ENCODE measurements at places on chromosomes 6 and 20.

DNA sequence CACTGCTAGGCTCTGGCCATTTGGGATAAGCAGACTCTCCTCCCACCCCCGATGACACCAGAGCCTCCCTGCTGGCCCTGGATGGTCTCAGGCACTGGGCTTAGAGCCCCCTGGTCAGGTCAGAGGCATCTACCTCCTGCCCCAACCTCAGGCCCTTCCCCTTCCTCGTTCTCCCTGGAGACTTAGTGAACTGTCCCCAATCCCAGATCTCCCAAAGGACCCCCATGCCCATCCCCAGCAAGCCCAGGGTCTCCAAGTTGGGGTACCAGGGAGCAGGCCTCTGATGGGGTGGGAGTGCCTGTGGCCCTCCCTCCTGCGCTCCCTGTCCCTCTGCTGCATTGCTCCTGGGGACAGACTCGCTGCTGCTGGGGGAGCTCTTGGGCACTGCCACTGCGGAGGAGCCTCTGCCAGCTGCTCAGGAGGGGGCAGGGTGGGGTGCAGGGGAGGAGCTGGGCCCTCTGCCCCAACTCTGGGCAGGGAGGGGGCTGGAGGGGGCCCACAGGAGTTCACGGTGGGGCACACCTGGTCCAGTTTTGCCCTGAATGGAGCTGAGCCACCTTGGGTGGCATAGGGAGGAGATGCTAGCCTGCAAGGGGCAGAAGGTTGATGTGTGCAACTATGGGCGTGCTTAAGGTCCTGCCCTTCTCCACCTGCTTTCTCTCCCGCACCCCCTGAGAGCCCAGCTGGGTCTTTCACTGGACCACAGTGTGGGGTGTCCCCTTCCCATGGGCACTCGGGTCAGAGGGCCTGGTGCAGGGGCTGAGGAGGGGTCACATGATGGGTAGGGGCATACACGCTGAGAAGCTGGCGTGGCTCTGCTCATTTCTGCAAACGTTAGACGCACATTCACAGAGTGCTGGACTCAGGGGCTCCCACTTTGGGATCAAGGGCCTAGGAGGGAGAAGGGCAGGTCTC is 40.4 kb downstream of the SPDEF start:
- no peak for DNase-seq

DNA sequence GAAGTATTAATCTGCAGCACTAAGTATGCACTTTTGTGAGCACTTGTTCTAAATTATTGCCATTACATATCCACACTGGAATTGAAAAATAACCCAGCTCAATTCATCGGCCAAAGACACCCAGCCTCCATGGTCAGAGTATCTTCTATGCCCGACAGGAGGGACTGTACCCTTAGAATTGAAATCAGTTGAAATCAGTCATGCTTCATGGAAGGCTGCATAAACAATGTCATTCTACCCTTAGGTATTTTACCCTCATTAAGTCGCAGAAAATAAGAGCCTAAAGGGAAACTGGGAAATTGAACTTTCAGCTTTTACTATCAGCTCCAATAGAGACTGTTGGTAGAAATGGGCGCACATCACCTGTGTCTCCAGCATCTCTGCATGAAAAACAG is 2.9 kb upstream of the RAMACL start:
- no peak for DNase-seq

- no peak for DNase-seq
These were observed 32.6 kb downstream of the MOCS1 start for GRCh38 chr6:39901670-39902069.

DNA sequence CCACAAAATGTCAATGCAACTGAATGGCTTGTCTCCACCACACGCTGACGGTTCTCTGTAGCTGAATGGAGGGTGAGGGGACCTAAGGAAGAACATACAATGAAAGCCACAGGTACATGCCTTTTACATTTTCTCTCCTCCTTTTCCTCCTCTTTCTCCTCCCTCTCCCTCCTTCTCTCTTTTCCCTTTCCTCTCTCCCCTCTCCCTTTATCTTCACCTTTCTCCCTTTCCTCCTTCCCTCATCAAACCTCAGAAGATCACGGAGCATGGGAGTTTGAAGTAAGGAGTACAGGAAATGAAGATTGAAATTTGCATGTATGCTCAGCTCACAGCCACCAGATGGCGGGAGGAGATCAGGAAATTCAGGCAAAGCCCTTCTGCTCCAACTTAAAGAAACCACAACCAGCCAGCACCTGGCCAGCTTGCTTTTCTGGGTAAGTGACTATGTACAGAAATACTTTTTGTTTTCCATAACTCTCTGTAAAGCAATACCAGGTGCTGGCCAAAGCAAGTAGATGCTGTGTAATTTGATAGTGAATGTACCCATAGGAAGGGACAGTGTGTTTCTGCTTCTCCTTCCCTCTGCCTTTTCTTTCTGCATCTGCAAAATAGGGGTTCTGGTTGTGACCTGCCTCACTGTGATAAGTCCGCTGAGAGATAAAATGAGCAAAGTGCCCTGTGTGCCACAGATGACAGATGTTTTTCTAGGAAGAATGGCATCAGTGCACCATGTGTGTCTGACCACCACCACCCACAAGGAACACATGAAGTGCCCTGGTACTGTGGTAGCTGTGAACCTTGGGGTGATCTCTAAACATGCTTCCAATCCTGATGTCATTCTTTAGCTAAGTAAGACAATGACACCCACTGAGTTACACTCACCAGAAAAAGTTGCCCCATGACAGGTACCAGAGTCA is 18.6 kb upstream of the FOXO3 start:
- DNase-seq, result no peak

DNA sequence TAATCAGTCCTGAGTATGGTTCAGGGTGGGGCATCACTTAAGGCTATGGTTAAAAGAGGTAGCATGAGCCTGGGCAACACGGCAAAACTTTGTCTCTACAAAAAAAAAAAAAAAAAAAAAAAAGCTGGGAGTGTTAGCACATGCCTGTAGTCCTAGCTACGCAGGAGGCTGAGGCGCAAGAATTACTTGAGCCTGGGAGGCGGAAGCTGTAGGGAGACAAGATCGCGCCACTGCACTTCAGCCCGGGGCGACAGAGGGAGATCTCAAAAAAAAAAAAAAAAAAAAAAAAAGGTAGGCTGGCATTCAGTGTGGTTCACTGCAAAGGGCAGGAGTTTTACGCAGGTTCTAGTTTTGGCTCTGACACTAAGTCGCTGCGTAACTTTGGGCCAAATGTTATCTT is 15.1 kb downstream of the ELOVL2 start:
- DNase-seq, result no peak

- DNase-seq, result no peak
These were observed 4.4 kb downstream of the LRRC73 start for GRCh38 chr6:43505718-43506117.

DNA sequence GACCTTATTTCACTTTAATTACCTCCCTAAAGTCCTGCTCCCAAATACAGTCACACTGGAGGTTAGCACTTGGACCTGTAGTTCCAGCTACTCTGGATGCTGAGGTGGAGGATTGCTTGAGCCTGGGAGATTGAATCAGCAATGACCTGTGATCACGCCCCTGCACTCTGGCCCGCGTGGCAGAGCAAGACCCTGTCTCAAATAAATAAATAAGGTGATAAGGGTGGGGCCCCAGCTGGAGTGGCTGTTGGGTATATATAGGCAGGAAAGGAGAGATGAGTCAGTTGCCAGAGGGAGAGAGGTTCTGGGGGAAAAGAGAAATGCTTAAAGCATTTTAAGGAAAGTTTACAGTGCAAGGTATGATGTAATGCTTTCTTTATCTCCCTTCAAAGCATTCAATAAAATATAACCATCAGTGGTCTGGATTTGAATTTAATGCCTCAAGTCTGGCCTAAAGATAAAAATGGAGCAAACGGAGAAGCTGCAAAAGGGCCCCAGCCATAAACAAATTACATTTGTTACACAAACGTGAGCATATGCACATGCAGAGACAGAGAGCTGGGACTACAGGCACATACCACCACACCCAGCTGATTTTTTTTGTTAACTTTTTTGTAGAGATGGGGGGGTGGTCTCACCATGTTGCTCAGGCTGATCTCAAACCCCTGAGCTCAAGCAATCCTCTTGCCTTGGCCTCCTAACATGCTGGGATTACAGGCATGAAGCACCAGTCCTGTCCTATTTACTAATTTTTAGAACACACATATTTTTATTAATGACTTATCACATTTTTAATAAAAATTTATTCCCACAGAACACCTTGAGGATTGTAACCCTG is 6.1 kb upstream of the PM20D2 start:
- DNase-seq, result no peak

DNA sequence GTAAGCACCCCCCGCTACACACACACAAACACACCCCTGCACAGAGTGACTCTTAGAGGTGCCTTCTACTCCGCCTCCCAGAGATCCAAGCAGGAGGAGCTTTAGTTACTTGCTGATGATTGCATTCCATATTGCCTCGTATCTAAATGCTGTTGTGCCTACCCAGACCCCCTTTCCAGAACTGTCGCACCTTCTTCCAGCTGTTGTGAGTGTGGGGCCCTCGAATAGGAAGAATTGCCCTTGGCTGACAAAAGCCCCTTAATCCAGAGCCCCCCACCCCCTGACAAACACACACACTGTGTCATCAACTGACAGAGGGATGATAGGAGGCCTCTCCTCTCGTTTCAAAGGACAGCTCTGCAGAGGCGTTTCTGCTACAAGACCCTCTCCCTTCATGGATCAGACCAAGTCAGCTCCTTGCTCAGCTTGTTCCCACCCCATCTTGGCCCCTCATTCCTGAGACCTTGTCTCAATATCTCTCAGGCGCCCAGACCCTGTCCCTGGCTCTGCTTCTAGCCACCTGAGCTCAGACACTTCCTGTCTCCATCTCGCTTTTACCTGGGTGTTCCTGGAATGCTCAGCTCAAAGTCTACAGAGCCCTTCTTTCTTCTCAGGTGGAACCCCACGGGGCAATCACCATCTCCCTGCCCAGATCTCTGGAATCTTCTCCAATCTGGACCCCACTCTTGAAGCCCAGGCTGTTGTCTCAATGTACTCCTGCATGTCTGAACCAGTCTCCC is 4.0 kb upstream of the VSX1 start:
- no peak for DNase-seq

- DNase-seq, result no peak
These were observed 225.5 kb downstream of the BMP2 start for GRCh38 chr20:6993011-6993410.

DNA sequence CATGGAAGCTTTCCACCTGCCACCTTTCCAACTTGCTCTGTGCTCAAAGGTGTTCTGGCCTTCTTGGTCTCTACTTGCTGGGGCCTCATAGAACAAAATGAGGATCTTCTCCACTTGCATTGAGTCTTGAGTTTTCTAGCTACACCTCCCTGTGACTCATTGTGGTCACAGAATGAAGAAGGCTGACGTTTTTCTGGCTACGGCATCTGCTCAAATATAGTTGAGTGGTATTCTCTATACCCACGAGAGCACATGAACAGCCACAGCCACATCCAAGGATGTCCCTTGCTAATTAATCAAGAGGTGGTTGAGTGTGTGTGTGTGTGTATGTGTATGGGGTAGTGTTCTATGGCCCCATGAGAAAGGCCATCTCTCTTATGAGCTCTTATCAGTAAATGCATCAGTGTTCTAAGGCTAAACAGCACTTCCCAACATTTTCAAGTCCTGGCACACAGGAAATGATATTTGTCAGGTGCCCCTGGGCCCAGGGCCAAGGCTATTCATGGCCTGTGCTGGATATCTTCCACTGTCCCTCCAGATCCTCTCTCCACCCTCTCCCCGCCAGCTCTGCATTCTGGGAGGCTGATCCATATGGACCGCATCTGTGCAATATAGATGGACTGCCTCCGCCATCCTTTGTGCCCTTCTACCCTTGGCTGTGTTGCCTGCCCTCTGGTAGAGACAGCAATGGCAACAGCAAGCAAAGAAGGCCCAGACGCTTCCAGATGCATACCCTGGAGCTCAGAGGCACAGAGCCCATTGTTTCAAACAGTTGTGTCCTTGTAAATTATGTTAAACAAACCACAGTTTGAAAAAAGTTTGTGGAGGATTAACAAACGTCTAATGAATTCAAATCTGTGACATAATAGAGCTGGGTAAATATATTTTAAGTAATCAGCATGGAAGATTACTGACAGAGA is 150.2 kb downstream of the LRFN2 start:
- DNase-seq, result no peak

GRCh38 chr20:45987108-45987780 is 15.2 kb upstream of the ZNF335 start:
- no peak for DNase-seq

GRCh38 chr6:40672087-40672486 is 84.9 kb upstream of the LRFN2 start:
- DNase-seq, result no peak

GRCh38 chr20:62677678-62678077 is 31.0 kb upstream of the NTSR1 start:
- DNase-seq, result no peak

- DNase-seq, result no peak
These were observed 1.3 kb upstream of the FOXC1 start for GRCh38 chr6:1608222-1609040.

DNA sequence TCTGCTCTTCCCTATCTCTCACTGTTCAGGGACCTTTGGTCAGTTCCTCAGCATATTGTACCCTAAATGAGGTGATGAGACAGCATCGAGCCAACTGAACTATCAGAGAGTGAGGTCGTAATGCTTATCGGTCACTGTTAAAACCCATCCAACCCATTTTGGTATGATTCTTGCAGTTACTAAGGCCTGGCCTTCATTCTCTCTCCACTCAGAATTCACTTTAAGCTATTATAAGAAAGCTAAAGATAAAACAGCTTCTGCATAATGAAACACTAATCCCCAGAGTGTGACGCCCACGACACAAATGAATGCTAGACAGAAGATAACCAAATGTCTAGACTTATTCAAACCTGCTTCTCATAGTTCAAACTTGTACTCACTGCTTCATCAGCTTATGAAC is 175.8 kb downstream of the GMPR start:
- no peak for DNase-seq

GRCh38 chr20:44931911-44932310 is 22.1 kb downstream of the PABPC1L start:
- no peak for DNase-seq

DNA sequence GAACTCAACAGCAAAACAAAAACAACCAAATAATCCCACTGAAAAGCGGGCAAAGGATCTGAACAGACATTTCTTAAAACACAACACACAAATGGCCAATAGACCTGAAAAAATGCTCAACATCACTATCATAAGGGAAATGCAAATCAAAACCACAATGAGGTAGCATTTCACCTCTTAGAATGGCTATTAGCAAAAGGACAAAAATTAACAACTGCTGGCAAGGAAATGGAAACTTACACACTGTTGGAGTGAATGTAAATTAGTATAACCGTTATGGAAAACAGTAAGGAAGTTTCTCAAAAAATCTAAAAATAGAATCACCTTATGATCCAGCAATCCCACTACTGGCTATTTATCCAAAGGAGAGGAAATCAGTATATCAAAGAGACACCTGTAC is 20.9 kb downstream of the FAM8A1 start:
- DNase-seq, result no peak

- DNase-seq, result no peak
These were observed 6.5 kb upstream of the UQCC2 start for GRCh38 chr6:33717934-33718455.

GRCh38 chr6:122068291-122068769 is 331.1 kb upstream of the HSF2 start:
- DNase-seq, result no peak

- no peak for DNase-seq
These were observed 47.8 kb upstream of the PKHD1 start for GRCh38 chr6:52135217-52135616.
